ENCODE measurements at places on chromosomes 16 and 17.

- DNase-seq, result no peak
Measured at GRCh38 chr17:31696184-31696602, 162.9 kb downstream of the COPRS start.

- DNase-seq, result no peak
Measured at GRCh38 chr17:14352136-14352535, 51.3 kb downstream of the HS3ST3B1 start.

GRCh38 chr17:9028202-9028987 is 7.1 kb downstream of the NTN1 start:
- no peak for DNase-seq

- DNase-seq, result peak; percentile 84
Measured at GRCh38 chr17:80892019-80892855, 99.4 kb upstream of the CHMP6 start.

- no peak for DNase-seq
Measured at GRCh38 chr17:83097831-83098230, 18.4 kb downstream of the METRNL start.

DNA sequence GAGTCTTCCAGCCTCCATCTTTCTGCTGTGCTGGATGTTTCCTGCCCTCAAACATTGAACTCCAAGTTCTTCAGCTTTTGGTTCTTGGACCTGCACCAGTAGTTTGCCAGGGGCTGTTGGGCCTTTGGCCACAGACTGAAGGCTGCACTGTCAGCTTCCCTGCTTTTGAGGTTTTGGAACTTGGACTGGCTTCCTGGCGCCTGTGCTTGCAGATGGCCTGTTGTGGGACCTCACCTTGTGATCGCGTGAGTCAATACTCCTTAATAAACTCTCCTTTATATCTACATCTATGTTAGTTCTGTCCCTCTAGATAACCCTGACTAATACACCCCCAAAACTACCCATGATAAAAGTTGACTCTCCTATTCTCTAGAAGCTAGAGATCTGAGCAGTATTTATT is 7.6 kb upstream of the CD300A start:
- DNase-seq, result no peak

- no peak for DNase-seq
Measured at GRCh38 chr16:54123766-54124165, 162.8 kb downstream of the IRX3 start.

DNA sequence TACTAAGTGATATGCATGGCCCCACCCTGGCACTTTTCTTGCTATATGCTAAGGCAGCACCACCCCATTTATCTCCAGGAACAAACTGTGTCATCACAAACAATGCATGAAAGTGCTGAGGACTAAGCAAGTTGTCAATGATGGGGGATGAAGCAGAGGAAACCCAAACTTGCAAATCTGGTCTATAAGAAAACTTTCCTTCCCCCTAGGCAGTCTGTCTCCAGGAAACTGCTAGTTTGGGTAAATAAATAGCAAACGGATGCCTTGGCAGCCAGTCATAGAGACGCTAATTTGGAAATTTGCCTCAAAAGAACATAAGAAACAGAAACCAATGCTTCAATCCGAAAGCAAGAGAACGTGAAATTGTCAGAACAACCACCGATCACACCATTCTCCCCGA is 5.6 kb upstream of the HSBP1 start:
- no peak for DNase-seq

DNA sequence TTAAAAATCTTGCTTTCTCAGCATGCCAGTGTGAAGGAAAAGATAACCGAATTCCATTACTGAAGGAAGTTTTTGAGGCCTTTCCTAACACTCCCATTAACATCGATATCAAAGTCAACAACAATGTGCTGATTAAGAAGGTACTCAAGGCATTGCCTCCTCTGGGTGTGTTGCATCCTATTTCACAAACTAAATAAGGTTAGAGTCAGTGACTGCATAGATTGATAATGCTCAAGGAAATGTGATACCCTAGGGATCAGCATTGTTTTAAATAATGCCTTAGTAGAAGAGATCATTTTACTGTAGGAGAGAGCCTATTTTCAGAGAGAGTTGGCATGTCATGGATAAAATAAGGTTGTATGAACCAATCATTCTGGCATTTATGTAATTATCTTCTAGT is 36.8 kb downstream of the GDPD1 start:
- no peak for DNase-seq

DNA sequence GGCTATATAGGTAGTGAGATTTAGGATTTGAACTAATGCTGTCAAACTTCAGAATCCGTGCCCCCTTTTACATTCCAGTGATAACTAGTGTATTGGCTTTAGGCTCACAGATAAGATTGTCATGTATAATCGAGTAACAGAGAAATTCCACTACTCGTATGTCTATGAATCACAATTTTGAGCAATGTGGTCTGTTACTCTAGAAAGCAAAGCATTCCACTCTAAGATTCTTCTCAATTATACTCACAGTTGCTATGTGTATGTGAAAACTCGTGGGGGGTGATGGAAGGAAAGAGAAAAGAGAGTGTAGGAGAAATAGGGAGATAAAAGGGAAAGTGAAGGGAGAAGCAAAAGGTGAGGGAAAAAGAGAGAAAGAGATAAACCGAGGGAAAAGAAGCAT is 1175.1 kb upstream of the GOT2 start:
- DNase-seq, result no peak

GRCh38 chr16:62832214-62832613 is 796.0 kb upstream of the CDH8 start:
- DNase-seq, result no peak

- DNase-seq, result no peak
Measured at GRCh38 chr17:57275071-57275764, 18.9 kb downstream of the MSI2 start.

GRCh38 chr17:42692489-42692888 is 10.2 kb downstream of the CNTNAP1 start:
- no peak for DNase-seq

DNA sequence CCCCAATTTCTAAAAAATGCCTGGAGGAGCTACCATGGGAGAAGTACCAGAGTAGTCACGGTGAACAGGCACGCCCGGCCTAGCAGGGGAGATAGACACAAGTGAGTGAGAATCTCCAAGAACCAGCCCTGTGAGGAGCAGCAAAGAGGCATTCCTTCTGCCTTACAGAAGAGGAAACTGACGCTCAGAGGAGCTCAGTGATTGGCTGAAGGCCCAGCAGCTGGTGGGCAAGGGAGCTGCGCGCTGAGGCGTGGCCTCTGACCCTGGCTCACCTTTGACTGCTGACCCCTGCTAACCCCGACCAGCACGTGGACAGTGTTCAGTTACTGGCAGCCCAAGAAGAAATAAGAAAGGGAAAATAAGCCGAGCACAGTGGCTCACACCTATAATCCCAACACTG is 1.8 kb downstream of the C16orf96 start:
- no peak for DNase-seq

- DNase-seq, result no peak
Measured at GRCh38 chr17:79988185-79988971, 47.3 kb downstream of the TBC1D16 start.

- no peak for DNase-seq
Measured at GRCh38 chr17:29195465-29196081, 15.4 kb upstream of the MYO18A start.

DNA sequence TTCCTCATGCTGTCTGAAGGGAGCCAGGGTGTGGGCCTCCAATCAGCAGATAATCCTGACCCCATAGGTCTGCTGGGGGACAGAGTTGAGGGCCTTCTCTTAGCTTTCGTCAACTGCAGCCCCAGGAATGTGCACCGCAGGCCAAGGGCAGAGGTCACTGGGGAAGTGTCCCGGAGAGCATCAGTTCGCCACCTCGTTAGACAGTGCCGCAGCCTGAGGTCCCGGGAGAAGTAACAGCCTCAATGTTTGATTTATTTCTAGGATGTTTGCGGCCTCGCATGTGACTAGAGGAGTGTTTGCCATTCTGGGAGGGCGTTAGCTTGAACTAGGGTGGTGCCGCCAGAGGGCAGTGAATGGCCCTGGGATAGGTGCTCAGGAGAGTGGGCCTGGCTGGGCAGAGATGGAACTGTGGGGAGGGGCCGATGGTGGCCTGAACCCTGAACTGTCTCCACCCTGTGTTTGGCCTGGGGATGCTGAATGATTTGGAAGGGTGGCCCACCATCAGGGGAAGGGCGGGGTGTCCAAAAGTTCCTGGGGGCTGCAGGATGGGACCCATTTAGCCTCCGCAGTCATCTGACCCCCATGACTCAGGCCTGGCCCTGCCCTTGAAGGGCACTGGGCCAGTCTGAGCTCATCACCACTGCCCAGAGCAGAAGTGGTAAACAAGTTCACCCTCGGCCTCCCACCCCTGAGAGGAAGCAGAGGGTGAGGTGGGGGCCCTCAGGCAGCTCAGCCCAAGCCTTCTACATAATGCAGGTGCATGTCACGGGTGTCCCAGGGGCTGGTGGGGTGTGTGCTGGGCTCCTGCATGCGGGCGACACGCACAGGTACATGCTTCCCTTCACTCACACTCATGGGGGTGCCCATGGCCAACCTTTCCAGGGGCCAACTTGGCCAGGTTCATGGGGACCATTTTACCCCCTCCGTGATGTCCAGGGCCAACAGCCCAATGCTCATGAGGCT is 12.4 kb upstream of the TAC4 start:
- no peak for DNase-seq

GRCh38 chr17:38873640-38874380 is 4.0 kb downstream of the LASP1 start:
- DNase-seq, result no peak

DNA sequence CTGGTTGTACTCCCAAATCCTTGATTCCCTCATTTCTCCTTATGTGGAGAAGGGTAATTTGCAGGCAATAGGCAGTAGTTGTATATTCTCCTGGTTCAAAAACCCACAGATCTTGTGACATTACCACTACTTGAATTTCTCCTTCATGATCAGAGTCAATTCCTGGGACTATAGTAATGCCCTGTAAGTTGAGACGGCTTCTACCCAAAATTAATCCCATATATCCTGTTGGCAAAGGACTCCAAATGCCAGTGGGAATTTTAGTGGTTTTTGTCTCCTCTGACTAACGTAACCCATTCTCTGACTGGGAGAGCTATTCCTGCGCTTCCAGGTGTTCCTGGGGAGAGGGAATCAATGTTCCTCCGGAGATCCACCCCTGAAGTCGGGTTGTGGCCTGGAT is 11.6 kb upstream of the ZNF689 start:
- no peak for DNase-seq

DNA sequence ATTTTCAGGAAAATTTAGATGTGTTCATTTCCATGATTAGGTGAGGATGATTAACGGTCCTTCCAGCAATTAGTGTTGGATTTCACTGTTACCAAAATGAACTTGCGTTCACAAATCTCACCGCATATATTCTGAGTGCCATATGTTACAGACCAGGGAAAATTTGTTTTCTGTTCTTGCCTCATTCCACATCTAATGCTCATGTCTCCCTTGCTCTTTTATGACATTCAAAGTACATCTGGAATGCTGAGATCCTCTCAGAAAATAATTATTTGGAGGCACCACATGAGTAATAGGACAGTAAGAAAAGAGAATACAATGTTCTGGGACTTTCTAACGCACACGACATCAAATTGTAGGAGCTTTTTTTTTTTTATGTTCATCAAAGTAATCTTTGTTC is 406.5 kb downstream of the SHISA9 start:
- DNase-seq, result no peak

DNA sequence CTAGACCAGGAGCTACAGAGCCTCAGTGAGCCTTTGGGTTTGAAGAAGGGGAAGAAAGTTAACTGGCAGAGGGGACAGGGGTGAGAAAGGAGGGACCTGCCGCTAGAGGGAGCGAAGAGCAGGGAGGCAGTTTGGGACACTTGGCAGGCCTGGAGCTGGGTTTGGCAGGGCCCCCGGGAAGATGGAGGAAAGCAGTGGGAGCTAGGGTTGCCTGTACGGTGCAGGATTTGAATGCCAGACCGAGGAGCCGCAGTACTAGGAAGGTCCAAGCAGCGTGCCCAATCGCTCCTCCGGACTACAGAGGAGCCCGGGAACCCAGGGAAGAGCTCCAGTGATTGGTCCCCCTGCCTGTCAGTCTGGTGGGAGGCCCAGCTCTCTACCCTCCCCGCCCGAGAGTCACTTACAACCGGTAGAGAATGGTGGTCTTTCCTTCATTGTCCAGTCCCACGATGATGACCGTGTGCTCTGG is 1.3 kb downstream of the ARL5C start:
- DNase-seq, result peak; percentile 68

DNA sequence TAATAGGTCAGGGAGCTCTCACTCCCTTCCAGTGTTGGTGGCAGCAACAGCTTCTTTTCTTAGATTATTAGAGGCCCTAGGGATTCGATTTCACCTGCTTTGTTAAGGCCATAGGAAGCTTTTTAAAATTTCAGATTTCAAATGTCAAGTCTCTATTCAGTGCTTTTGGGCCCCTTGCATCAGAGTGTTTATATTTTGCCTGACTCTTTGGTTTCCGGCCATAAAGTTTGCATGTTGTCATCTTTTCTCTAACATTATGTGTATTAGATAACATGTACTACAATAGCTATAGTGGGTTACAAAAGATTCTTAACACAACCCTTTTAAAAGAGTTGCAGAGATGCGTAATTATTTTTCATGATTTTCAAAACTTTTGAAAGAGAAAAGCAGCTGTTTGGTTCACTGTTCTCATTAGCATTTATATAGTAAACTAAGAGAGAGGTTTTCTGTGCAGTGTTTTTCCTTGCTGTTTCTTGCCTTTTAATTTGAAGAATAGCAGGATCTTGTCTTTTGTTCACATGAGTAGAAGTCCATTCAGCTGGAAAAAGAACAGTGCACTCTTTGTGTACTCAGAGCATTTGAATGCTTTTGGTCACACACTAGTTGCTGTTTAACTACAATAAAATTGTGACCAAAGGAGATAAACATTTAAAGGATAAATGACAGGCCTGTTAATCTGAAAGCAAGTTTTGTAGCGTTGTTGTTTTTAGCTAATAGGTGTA is 52.5 kb downstream of the FTO start:
- no peak for DNase-seq

- no peak for DNase-seq
Measured at GRCh38 chr16:55964923-55965475, 89.8 kb upstream of the CES5A start.

GRCh38 chr16:26595199-26595598 is 471.5 kb upstream of the C16orf82 start:
- no peak for DNase-seq

GRCh38 chr16:30068750-30069610 is 3.4 kb downstream of the ALDOA start:
- DNase-seq, result peak; percentile 54

- DNase-seq, result no peak
Measured at GRCh38 chr16:89067677-89068443, 25.8 kb upstream of the ACSF3 start.

DNA sequence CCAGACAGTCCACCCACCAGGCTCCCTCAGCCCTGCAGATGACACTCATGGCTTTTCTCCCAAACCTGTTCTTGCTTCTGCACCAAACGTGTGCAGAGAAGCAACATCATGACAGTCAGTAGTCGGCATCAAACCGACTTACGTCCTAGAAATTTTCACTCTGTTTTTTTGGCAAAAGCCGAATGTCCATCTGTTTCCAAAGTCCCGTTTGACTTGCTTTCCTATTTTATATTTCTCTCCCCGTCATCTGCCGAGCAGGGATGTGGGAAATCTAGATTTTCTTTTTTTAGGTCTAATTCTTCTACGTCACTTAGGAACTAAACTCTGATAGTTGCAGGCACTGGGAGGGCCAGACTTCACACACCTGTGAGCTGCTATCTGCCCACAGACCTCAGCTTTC is 104.9 kb downstream of the RMI2 start:
- no peak for DNase-seq
